AG09319 (cell line): ENCODE measurements at places on chromosomes 2 and 18.

DNA sequence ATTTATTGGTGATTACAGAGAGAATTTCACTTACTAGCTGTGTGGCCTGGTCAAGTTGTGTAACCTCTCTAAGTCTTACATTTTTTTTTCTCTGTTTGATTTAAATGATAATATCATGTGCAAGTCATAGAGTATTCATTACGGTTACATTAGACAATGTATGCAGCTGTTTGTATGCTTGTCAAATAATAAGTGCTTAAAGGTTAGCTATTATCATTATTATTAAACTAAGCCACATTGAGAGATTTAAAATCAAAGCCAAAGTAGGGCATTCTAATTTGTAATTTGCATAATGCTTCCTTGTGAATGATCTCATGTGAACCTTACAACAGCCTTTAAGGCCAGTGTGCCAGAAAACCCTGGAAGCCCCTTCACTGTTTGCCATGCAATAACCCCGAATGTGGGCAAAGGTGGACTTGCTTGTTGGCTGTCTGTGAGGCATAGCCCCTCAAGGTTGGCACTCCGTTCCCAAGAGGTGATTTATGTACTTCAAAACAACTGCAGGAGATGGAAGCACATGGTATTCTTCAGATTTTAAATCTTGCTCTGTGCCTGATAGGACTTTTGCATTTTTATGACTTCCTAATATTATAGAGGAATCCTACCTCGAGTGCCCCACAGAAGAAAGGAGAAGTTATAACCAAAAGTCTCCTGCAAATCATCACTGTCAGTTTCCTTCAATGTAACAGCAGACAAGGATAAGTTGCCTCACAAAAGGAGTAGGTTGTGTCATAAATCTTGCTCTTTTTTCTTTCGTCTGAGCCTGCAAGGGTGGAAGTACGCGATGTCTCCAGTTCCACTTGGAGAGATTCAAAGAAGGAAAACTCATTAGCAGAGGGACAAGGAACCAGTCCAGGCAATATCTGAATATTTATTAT is 272.0 kb downstream of the TGIF1 start:
- DNase-seq = no peak

- no peak for DNase-seq
These were observed 1.1 kb downstream of the COX5B start for GRCh38 chr2:97646977-97647376.

DNA sequence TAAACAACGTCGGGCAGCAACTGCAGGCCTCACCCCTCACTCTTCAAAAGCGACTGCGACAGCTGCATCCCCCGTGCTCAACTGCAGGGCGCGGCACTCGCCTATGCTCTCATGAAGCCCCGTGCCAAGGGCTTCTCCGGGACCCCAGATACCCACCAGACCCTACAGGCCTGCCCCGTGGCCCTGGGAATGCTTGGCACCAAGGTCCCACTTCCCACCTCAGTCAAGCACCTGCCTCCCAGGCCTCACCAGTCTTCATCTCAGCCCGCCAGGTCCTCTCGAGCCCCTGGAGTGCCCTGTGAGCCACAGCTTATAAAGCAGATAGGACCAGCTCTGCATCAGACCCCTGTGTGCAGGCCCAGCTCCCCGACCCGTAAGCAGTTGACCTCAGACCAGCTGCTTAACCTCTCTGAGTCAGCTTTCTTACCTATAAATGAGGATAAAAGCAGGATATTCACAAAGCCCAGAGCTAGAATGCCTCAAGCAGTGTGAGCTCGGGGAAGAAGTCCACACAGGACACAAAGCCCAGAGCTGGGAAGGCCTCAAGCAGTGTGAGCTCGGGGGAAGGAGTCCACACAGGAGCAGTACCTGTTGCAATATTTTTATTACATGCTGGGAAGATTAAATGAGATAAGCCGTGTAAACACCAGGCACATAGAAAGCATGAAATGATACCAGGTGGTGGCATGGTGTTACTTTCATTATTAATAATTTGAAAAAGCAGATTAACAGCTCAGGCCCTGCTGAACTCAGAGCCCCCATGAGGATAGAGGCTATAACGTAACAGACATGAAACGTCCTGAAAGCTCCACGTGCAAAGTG is 96.9 kb downstream of the HDAC4 start:
- DNase-seq = no peak

DNA sequence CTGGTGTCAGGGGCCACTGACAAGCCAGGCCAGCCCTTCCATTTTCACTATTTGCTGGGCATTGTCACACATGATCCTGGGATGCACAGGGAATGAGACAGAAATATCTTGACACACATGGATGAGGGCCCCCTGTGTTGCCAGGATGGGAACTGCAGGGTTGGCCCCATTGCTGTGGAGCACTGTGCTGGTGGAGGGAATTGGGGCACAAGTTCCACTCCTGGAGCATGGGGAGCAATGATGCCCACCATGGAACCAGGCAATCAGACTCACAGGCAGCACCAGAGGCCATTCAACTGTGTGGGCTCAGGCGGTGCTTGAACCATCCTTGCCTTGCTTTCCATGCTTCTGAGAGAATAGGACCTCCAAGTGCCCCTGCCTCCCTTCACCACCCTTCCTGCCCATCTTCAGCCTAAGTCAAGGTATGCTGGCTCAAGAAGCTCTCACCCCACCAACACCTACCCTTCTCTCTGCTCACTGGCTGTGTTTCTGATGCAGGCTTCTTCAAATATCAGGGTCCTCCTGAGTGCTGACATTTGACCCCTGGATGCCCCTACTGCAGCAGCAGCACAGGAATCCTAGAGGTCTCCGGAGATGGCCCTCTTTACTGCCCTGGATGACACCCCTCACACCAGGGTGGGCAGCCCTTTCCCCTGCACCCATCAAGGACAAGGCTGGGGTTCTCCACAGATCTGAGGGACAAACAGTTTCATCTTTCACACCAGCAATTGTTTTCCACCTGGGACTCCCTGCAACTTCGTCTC is 11.0 kb downstream of the ADRA2B start:
- no peak for DNase-seq

GRCh38 chr2:235468978-235469655 is 24.7 kb upstream of the AGAP1 start:
- DNase-seq = peak; percentile 55

DNA sequence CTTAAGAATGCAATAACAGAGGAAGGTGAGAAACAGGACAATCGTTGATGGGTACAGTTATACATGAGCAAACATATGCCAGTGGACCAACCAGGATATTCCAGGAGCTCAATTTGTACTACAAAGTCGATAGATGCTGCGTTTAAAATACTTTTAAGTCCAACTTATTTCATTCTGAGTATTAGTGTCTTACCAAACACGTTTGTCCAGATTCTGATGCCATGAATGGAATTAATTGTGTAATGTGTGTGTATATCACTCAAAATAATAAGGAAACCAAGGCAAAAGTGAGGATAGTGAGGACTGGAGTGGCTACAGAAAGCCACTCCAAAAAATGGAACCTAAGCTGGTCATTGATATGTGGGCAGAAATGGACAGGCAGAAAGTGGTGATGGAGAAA is 332.6 kb downstream of the RIT2 start:
- no peak for DNase-seq

- no peak for DNase-seq
These were observed 613.2 kb upstream of the RAB6C start for GRCh38 chr2:129366263-129366662.

DNA sequence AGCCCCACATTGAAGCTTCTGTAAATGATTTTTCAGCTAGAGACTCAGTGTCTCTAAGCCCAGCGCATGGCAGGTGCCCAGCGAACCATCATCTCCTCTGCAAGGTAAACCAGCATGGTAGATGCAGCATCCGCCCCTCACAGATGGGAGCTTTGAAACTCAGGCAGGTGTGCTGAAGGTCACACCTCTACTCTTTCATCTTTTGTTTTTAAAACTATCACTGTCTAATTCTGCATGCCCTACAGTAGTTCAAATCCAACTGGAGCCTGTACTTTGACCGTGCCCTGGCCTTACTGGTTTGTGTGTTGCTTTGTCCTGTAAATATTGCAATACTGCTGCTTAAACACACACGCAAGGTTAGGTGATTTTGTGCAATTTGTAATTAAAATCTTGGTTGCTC is 831.1 kb downstream of the GALR1 start:
- no peak for DNase-seq

DNA sequence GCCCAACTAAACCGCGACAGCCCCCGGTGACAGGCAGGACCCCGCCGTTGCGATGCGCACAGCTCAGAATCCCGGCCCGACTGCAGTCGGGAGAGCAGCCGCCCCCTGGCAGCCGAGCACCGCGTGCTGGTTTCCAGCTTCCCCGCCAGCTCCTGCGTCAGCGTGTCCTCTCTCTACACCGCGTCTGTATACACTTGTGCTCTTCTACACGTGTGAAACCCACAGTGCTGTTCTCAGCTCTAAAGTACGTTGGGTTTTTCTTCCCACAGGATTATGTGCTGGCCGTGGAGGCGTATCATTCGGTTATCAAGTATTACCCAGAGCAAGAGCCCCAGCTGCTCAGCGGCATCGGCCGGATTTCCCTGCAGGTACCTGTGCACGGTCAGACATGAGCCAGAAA is 54.0 kb downstream of the ADI1 start:
- DNase-seq = no peak

DNA sequence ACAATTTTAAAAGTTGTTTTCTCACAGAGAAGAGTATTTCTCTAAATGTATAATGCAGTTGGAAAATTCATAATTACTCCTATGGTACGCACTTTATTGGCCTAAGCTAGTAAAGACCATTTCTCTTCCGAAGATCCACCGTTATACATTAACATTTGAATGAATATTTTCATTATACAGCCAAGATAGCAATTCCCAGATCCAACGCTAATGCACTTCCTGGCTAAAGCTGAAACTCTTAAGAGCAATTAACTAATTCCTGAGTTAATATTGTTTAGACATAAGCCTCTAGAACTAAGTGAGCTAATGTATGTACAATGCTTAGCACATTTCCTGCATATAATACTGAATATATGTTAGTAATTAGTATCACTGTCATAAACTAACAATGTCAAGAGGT is 56.2 kb downstream of the PDK1 start:
- no peak for DNase-seq

GRCh38 chr2:137828624-137829023 is 135.6 kb upstream of the HNMT start:
- DNase-seq = no peak

DNA sequence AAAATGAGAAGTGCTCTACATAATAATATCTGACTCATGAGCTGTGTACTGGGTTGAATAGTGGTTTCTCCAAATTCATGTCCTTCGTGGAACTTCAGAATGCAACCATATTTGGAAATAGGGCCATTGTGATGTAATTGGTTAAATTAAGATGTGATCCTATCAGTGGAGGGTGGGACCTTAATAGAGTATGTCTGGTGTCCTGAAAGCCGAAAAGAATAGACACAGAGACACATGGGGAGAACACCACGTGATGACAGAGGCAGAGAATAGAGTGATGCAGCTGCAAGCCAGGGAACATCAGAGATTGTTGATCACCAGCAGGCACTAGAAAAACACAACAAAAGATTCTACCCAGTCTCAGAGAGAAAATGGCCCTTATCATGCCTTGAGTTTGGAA is 310.1 kb downstream of the EXOC6B start:
- no peak for DNase-seq
